AG09309 (cell line): ENCODE measurements at places on chromosomes 7 and 10.

- no peak for DNase-seq
Observed at GRCh38 chr7:42688056-42688371, 223.9 kb downstream of the C7orf25 start.

DNA sequence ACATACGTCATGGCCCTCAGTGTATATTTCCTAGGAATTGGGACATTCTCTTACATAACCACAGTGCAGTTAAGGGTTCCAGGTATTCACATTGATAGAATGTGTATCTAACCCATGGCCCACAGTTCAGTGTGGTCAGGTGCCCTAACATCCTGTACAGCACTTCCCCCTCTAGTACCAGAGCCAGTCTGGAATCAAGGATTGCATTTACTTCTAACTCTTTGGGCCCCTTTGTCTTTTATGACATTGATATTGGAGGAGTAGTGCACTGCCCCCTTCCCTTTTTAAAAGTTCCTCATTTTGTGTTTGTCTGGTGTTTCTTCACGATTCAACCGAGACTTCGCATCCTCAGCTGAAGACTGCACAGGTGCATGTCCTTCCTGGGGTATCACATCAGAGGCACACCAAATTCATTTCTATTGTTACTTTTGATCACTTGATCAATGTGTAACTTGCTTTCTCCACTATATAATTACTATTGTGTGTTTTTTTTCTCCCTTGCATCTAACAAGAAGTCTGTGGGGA is 22.4 kb upstream of the NPFFR1 start:
- no peak for DNase-seq

DNA sequence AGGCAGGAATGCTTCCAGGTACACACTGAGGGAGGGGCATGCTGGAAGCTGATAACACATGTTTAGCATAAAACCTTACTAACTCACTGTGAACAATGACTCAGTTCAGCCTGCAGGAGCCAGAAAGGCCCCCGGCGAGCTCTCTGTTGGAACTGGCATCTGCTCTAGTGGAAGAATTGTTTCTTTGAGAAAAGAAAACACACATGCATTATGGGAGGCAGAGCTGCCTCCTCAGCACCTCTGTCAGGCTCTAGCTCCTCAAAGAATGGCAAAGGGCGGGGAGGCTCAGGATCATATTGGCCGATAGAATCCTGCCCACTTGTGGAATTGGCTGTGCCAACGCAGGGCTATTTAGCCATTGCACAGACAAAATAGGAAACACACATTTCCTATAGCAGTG is 338.3 kb downstream of the CXCL12 start:
- DNase-seq: no peak

- no peak for DNase-seq
Observed at GRCh38 chr10:58282615-58283014, 13.7 kb downstream of the CISD1 start.

GRCh38 chr10:51638737-51639136 is 60.7 kb downstream of the CSTF2T start:
- DNase-seq: no peak
